Muscle of leg (tissue), 16 donors: ENCODE measurements at places on chromosomes 12 and 14. TPM values are rescaled to one million over a fixed set of nuclear protein-coding genes. Genes with fewer than 3 reads are reported as not detected.

DNA sequence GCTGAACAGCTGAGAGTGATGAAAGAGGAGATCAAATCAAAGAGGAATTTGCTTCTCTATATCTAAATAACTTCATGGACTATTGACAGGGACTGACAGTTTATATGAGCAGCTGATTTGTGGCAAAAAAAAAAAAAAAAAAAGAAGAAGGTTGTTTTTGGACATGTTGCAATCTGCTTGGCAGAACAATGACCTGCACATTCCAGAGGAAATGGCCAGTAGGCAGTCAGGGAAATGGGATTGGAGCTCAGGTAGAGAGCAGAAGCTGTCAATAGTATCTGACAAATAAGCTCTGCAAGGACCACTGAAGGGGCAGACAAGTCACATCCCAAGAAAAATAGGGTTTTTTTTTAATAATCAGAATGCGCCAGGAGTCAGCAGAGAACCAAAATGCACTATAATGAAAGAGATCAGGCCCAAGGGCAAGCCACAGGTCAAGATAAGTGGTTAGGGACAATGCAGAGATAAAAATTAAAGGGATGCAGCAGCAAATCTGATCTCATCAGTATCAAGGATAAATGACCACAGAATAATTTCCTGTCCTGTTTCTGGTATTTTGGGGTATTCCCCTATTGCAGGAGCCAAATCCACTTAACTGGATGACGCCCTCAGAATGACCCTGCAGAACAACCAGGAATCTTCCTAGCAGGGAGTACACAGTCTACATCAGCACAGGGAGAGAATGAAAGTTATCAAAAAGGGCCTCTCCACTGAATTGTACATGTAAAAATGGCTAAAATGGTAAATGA lies 22.6 kb upstream of the DUSP16 start:
- DNase-seq = no peak

GRCh38 chr14:68331426-68331825 lies 461.4 kb downstream of the ZFP36L1 start:
- peak; percentile 31 for DNase-seq

- DNase-seq = no peak
Measured at GRCh38 chr12:64054079-64054520, 168.0 kb downstream of the KICS2 start.

GRCh38 chr12:51888316-51889215 lies 663 bp downstream of the ANKRD33 start:
- peak; percentile 11 for DNase-seq

GRCh38 chr12:14892726-14893505 lies 7.3 kb upstream of the MGP start:
- DNase-seq = peak; percentile 93

Gene CD163
- 6.9 TPM for total RNA-seq
